ENCODE measurements at places on chromosomes 2 and 18.

DNA sequence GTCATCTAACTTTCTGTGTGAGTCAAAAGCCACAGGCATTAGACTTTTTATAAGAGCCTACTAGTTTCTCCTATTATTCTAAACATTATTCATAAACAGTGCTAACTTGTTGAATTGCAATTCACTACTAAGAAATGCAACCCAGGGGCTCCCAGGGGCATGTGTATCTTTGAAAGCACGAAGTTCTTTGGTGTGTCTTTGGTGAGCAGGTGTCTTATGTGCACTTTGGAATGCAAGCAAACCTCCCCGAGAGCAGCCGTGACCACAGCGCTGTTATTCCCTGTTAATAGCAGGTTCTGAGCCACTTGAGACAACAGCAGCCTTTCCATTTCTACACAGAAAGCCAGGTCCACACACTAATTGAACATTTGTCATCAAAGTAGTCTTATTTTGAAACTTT is 123.5 kb downstream of the PRKRA start:
- no peak for DNase-seq

DNA sequence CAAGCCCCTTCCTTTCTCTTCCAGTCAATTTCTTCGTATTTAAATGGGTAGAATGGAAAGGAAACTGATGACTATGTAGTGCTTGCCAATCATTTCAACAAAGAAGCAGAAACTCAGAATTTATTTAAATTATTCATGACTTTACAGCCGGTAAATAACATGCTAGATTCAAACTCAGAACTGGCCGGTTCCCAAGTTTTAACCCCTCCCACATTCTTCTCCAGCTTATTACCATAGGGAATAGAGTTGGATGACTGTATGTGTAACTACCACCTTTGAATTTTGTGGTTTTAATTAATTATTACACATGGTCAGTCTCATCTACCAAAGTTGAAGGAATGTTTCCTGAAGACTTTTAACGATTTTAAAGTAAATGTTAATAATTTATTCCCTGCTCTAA is 819.3 kb upstream of the LRATD1 start:
- no peak for DNase-seq

DNA sequence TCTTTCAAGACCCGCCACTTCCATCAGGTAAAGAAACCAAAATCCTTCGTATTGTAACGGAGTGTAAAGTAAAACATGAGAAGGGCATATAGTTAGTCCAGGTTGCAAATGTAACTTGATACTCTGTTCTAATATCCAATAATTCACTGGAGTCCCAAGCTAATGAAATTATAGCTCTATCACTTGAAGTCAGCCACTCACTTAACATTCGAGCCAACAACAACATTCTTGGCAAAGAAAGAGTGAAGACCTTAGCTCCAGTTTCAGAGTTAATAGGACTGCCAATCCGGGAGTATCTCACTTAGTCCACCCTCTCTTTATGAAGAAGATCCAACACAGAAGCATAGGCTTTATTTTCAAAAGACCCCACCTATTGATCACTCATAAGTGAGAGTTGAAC is 298.0 kb upstream of the SOX11 start:
- no peak for DNase-seq

DNA sequence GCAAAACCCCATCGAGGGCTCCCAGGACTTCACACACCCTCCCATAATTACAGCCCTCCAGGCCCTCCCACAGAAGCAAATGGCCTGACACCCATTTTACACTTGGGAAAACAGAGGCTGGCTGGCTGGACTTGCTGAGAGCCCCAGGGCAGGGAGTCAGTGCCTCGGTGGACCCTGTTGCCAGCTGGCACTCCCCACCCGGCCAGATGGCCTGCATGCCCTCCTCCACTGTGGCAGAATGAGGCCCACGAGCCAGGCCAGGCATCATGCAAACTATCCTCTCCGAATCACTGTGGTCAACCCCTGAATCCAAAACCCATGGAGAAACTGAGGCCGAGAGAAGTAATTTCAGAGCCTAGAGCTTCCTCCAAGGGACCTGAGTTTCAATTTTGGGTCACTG is 129.7 kb downstream of the SMAD2 start:
- no peak for DNase-seq

DNA sequence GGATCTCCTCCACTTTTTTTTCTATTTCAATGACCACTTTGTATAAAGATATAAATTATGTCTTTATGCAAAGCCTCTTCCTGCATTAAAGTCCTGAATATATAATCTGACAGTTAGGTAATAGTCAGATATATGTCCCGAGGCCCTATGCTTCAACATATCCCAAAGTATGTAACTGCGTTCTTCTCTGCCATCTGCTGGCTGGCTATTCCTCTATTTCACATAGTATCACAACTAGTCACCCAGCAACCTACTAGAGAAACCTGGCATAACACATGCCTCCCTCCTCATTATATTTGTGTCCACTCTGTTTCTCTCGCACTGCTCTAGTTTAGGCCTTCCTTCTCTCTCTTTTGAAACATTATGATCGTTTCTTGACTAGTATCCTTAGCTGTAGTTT is 640.8 kb downstream of the DPP10 start:
- DNase-seq = no peak

DNA sequence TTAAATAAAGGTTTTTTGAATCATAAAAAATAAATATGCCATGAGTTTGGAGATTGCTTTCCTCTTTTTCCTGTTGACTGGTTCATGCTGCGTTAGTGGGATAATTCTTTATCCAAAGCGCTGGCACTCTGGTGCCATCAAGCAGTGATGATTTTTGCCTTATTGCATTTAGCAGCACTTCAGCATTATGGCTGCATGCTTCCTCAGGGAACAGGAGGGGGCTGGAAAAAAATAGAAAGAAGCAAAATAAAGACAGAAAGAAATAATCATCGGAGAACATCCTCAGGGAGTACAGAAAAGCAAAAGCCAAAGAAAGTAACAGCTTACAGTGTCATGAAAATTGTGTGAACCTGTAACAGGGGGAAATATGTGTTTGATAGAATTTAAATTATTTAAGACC is 1408.2 kb upstream of the PIK3C3 start:
- DNase-seq = no peak

- DNase-seq = no peak
These were observed 29.3 kb upstream of the CEP68 start for GRCh38 chr2:65026704-65027464.

GRCh38 chr18:74529378-74529777 is 4.9 kb upstream of the CNDP1 start:
- no peak for DNase-seq
